Anterior cingulate cortex (tissue), 58 donors: ENCODE measurements at places on chromosomes 6 and 20.

GRCh38 chr20:49853640-49854039 is 41.0 kb downstream of the SLC9A8 start:
- no peak for DNase-seq

DNA sequence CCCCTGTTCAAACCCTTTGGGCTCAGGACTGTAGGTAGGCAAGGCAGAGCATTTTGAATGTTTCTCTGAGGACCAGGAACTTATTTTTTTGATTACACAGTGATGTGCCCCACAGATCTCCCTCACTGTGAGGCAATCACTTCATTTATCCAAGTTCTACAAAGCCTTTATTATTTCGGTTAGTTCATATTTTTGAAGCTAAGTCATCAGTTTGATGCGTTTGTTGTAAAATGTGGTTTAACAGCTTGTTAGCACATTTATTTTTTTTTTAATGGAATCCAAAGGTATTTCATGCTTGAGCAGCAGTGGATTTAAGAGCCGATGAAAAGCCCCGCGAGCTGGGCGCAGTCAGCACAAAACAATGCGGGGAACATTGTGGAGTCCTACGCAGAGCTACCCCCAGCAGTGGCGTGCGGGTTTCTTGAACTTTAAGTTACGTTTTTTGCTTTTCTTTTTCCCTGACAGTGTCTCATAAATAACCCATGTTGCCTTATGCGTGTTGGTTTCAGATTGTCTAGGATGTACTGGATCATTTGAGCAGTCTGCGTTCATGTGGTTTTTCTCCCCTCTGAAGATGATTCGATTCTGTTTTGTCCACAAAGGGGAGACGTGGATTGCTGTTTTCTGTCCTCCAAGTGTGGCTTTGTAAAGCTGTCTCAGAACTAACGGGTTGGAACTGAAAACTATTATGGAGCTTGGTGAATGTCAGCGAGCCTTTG is 233.6 kb upstream of the BMP2 start:
- DNase-seq, result no peak

GRCh38 chr20:15900443-15900842 is 672.8 kb downstream of the KIF16B start:
- DNase-seq, result no peak

DNA sequence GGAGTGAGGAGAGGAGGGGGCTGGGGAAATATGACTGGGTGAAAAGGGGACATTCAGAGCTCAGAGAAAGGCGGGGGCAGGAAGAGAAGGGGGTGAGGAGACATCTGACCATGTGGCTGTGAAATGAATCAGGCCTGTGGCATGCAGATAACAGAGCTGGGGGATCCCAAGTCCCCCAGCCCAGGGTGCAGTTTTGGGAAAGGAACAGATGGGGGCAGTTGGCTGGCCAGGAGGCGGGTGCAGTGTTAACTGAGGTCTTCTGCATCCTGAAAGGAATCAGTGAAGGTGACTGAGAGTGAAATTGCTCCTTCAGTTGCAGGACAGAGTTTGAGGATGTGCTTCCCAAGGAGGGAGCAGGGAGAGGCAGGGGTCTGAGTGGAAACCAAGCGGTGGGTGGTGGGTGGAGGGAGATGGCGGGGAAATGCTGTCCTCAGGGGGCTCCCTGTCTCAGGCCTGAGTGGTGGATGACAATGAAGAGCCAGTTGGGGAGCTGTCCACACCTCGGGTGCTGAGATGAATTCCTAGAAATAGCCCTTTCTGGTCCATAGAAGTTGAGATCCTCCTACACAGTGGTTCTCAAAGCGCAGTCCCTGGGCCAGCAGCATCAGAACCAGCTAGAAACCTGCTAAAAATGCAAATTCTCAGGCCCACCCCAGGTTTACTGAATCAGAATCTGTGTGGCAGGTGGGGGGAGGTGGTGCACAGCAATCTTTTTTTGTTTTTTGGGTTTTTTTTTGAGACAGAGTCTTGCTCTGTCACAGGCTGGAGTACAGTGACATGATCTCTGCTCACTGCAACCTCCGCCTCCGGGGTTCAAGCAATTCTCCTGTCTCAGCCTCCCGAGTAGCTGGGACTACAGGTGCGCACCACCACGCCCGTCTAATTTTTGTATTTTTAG is 26.0 kb upstream of the CCDC167 start:
- no peak for DNase-seq

DNA sequence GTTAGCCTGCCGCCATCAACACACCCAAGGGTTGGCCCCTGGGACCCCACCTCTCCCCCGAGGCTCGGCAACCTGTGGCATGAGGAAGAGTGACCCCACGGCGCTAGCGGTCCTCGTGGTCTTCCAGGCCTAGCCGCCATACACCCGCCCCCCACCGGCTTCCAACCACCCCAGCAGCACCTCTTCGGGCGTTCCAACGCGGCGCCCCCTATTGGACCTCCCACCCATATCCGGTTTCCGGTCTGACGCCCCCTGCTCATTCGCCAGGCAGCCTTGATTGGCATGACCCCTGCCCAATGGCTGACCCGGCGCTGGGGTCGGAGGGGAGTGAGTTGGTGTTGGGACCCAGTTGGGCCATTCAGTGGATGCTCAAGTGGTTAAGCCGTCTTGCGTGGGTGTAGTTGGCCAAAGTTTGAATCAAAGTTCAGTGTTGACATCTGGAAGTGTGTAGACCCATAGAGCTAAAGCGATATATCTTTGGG is at the start of gene GNAS-AS1:
TSS of gene GNAS-AS1 (minus strand) at position 210 of the 482 bp plus-strand sequence.
- DNase-seq, result no peak

DNA sequence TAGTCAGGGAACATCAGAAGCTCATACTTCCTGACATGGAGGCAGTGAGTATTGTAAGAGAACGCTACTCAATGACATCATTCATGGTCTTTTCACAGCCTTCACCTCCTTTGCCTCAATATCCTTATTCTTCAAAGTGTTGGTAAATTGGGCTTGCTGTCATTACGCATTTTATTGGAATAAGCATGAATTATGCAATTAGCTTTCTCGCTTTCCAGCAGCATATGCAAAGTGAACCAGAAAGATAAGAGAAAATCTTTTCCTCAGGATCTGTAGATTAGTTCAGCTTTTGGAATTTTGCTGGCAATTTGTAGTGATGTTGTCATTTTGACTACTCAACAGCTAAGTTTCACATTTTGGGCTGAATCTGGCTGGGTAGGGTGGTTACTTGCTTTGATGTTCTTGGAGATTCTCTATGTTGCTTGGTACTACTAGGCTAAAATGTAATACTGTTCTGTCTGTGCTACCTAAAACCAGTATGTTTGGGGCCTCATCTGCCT is 1012.1 kb downstream of the KIF16B start:
- DNase-seq, result no peak

- DNase-seq, result no peak
Measured at GRCh38 chr6:167506443-167507301, 181.8 kb downstream of the TTLL2 start.

GRCh38 chr20:47315339-47316056 is 41.0 kb downstream of the ZMYND8 start:
- DNase-seq, result no peak

DNA sequence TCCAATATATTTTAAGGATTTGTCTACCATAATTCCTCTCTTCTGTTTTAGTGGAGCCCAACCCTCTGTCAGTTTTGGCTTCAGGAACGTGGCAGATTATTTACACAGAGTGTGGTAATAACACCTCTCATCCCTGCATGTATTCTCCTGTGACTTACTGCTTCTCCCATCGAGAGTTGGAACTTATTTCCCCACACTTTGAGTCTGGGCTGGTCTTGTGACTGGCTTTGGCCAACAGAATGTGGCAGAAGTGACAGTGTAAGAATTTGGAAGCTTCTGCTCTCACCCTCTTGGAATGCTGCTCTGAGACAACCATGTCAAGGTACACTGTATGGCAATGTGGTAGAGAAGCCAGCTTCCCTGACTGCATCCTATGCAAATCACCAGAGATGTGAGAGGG is 407.7 kb downstream of the EPM2A start:
- DNase-seq, result no peak

DNA sequence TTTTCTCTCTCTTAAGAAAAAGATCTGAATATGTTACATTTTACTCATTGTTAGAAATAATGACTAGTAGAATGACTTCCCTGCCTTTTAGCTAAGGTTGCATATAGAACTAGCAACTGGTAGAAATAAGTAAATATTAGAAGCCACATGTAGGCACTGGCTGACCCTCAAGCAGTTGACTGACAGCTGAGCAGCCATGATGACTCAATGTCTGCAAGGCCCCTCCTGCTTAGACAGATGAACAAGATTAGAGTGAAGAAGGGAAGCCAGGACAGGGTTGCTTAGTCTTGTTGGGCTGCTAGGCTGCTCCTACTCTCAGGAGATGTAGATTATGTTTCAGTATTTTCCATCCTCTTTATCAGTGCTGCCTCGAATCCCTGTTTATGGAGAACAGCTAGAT is 6.5 kb downstream of the MEP1A start:
- DNase-seq, result no peak

DNA sequence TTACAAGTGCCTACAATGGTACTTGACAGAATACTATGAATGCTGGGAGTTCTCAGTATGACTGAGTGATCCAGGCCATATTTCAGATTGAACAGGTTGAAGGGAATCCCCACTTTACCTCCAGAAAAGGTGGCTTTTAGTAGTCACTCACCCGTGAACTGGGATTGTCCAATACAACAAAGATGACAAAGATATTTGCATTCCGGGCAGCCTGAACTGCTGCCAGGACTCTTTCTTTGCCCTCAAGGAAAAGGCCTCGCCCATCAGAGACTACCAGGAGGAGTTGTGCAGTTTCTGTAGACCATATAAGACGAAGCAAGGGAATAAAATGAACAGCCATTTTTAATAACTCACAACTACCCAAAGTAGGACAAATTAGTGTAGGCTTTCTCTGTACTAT is 6.3 kb upstream of the LYRM2 start:
- no peak for DNase-seq

DNA sequence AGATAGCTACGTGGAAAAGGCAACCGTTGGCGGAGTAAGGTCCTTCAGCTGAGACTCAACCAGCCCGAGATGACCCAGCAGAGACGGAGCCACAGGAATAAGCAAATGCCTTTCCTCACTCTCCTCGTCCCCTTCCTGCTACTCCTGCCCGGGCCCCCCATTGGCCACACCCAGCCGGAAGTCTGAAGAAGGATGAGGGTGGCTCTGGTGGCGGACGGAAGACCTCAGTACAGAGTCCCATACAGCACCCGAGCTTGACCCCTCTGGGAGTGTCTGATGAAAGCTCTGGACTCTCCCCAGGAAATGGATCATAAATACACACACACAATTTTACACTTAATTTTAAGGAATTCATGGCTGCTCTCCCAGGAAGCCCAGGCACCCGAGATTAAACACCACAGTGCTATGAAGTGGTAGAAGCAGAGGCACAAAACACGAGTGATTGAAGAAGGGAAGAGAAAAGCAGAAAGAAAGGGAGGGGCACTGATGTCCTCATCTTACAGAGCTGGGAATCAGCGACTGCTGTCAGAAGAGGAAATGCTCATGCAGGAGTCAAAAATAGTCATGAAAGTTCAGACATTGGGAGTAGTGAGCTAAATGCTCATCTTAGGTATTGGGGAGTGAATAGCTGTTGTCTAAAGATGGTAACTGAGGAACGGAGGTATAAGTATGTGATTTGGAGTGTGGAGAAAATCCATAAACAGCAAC is 125.6 kb downstream of the BANF2 start:
- no peak for DNase-seq

DNA sequence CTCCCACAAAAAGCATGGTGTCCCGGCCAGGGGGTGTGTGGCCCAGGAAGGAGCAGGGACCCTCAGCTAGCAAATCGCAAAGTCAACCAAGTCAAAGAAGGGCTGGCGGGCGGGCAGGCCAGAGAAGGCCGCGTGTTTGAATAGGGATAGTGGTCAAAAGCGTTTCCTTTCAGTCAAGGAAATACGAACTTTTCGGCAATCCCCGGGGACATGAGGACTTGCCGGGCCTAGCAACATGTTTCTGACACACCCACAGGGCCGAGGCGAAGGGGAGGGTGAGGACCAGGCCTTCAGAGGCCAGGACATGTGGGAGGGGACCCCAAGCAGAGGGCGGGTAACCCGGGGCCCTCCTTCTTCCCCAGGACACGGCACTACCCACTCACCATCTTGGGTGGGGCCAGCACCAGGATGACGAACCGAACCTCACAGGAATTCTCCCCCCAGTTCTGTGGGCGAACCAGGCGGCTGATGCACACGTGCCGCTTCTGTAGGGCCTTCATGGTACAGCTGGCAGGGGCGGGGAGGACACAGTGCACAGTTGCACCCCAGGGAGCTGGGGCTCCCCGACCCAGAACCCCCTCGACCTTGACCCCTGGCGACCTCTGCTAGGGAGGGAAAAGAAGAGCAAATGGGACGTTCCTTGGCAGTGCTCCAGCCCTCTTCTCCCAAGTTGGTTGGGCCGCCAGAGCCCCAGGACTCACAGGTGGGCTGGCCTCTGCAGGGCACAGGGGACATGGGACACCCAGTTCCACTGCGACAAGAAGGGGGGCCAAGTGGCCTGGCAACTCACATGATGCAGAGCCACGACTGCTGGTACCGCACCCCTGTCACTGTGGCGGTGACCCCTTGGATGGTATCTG is 5.6 kb downstream of the SLC4A11 start:
- DNase-seq, result no peak

DNA sequence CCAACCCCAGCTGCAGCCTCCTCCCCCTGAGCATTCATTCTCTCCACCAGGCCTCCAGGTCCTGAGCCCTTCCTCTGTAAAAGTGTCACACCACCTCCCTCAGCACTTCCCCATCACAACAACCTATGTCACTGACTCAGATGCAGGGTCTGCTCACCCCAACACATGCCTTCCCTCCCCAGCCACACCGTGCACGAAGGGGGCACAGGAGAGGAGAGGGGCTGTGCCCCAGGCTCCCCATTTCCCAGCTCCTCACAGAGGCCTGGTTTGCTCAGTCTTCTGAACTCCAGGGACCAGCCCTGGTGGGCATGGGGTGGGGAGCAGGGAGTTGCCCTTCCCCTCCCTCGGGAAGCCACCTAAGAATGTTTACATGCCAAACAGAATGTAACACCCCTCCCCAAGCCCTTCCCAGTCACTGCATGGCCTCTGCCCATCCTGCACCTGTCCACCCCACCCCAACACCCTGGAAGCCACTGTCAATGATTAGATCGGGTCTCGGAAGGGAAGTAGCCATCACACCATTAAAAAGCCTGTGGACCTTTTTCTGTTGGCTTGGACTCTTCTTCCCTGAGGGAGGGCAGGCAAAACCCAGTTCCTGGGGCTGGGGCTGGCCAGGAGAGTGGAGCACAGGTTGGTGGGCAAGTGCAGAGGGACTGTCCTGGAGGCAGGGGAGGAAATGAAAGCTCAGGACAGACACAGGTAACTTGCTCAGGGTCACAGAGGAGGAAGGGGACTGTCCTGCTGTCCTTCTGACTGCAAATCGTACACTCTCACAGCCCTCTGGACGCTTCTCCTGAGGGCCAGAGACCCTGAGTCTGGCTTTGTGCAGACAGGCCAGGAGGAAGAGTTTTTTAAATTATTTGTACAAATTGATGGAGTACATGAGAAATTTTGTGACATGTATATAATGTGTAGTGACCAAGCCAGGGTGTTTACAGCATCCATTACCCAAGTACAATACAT is 10.1 kb upstream of the SLC22A7 start:
- DNase-seq, result no peak

GRCh38 chr20:61693055-61693600 is 372.6 kb downstream of the TAF4 start:
- no peak for DNase-seq
